ENCODE measurements at places on chromosomes 3 and 15.
A peak's percentile ranks its signal among the peaks of the same experiment; 100 is the strongest.

GRCh38 chr15:72967811-72968530 is 84.3 kb upstream of the NEO1 start:
- DNase-seq, result no peak

DNA sequence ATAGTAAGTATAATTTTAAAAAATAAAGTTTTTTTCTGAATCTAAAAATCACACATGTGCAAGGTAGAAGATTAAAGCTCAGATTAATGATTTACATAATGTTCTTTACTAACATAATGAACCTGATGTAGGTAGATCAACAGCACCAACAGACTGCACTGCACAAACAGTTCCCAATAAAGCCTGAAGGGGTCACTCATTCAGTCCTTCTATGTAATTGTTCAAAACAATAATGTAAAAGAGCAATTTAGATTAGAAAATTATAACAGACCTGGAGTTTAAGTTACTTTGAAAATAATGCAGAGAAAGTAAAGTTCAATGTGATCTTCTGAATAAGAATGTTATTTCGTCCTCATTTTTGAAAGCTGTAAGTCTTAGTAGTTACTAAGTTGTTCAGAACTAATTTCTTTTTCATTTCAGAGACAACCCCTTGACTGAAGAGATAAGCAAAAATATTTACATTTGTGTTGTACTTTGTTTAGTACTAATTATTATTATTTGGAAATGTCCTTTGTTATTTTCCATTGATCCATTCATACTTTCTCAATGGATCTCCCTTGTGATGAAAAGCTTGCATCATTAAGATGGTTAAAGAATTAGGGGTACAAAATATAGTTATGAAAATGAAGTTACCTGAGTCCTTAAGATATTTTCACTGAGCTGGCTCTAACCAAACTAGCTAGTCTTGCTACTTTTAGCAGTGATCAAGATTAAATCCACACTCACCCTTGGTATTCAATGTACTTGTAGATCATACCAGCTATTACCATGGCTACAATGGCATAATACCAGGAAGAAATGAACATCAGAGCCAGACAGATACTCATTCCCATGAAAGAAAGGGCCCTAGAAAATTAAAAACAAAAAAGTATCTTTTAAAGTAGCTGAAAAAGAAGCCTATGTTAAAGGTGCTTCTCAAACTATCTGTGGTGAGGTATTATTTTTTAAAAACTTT is 16.8 kb downstream of the EMC4 start:
- DNase-seq, result peak; percentile 64

GRCh38 chr15:28096670-28097431 is 2.3 kb downstream of the OCA2 start:
- DNase-seq, result no peak

- no peak for DNase-seq
Observed at GRCh38 chr15:81014446-81015093, 13.8 kb downstream of the TLNRD1 start.

DNA sequence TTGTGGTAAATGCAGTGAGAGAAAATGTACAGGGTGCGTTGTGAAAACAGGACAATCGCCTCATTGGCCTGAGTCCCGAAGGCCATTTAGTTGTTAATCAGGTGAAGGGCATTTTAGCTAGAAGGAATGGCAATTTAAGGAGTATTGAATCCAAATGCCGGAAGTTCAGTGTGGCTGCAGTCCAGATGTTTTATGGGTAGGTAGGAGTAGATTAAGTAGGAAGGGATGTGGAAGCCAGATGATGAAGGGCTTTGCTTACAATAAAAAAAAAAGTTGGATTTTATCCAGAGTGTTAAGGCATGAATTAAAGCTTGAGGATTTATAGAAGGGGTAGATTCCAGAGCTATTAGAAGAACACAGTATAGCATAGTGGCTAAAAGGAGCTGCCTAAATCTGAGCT is 572.7 kb downstream of the NLGN1 start:
- no peak for DNase-seq

All from D341Med (cell line).